CD14-positive monocyte (primary cell): ENCODE measurements at places on chromosomes 5 and 9. TPM values are rescaled to one million over a fixed set of nuclear protein-coding genes. Genes with fewer than 3 reads are reported as not detected.

The TSSK1B gene
- not detected for polyA plus RNA-seq

The OLFM1 gene
- polyA plus RNA-seq, result 7.6 TPM

The BTNL9 gene
- polyA plus RNA-seq, result not detected in 2 replicates

GRCh38 chr5:11126844-11127243, 365.8 kb upstream of the DAP start:
- DNase-seq, result no peak

GRCh38 chr5:24855485-24855884, 210.7 kb upstream of the CDH10 start:
- DNase-seq, result no peak

GRCh38 chr9:137149942-137150616, 11.1 kb downstream of the GRIN1 start:
- no peak for DNase-seq
